GM12865 (cell line): ENCODE measurements at places on chromosomes 13 and 19.

DNA sequence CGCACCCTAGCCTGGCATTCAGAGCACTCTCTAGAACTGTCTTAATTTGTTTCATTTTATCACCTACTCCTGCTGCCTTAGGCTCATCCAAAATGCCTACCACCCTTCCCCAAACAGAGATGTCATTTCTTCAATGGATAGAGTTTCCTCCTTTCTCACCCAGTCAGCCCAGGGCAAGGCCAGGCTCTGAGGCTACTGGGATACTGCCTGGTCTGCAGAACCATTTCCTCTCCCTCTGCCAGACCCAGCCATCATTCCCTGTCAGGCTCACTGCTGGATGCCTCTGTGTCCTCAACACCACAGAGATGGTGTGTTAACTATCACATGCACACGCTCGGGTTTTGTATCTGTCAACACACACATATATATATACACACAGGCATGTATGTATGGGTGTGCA, 47.2 kb downstream of the C13orf42 start:
- no peak for DNase-seq

DNA sequence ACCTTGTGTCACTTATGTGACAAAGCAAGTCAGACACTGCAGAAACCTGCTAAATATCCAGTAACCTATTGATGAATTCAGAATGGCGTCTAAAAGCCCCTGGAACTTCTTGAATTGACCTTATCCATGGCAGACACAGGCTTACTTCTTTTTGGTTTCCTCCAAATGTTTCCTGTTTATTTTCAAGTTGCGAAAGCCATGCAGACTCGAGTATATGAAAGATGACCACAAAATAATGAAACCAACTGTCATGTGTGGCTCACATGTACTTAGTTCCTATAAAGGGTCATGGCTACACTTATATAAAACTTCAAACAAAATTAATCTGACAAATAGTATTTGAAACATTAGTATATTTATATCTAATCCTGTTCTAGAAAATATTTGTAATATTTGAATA, 113.1 kb upstream of the FNDC3A start:
- no peak for DNase-seq

DNA sequence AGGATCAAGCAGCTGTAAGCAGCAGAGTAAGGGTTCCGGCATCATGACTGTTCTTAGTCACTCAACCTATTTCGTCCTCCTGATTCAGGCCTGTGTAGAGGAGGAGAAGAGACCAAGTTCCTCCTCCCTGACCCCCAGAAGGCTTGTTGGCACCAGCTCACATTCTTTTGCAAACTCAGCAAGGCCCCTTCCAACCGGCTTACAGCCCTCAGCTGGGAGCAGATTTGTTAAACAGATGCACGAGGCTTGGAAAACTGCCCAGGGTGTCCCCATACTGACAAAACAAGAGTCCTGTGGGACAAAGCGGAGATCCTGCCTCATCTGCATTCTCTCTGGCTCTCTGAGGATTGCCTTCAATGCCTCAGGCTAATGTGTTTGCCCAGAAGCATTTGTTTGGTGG, 113.2 kb upstream of the SOX21 start:
- DNase-seq, result no peak

- peak; percentile 81 for DNase-seq
These were observed 6.9 kb downstream of the KCTD12 start for GRCh38 chr13:76879203-76879882.
